BJ (cell line): ENCODE measurements at places on chromosomes 3 and 15. TPM values are rescaled to one million over a fixed set of nuclear protein-coding genes. Genes with fewer than 3 reads are reported as not detected.

DNA sequence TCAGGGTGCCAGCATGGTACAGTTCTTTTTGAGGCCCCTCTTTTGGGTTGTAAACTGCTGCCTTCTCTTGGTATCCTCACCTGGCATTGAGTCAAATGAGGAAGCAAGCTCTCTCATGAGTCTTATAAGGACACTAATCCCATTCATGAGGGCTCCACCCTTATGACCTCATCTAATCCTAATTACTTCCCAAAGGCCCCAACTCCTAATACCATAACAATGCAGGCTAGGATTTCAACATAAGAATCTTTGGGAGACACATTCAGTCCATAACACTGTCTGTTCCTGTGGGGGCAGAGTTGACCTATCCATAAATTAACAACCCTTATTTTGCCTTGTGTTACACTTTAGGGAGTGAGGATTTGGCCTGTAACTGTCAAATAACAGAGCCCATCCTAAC, 278.3 kb downstream of the LRTM1 start:
- DNase-seq, result no peak

DNA sequence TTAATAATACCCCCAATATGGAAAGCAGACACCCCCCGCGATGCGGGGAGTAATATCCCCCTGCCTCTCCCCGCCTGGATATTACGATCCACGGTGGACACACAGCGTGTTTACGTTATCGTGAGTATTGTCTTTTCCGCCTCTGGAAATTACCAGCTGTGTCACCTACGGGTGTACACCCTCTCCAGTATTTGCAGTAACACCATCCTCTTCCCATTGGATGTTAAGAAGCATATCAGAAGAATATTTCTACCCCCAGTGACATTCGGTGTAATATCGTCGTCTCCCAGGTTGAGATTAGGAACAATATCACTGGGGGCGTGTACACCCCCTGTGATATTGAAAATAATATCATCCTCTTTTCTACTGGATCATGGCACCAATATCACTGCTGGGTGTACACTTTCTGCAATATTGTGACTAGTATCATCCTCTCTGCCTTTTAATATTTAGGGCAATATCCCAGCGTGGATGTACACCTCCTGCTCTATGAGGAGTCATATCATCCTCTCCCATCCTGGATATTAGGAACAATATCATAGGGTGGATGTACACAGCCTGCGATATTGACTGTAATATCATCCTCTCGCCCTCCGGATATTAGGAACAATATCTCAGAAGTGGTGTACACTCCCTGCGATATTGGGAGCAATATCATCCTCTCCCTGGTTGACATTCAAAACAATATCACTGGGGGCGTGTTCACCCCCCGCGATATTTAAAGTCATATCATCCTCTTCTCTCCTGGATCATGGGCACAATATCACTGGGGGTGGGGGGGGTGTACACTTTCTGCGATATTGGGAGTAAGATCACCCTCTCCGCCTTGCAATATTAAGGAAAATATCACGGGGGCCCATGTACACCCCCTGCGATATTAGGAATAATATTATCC, 20.3 kb upstream of the BMF start:
- DNase-seq, result no peak

GRCh38 chr15:49844390-49844789, 223.5 kb downstream of the DTWD1 start:
- no peak for DNase-seq

GRCh38 chr3:173825730-173826129, 428.2 kb downstream of the NLGN1 start:
- no peak for DNase-seq

- no peak for DNase-seq
Observed at GRCh38 chr3:79012530-79012913, 755.3 kb downstream of the ROBO1 start.

DNA sequence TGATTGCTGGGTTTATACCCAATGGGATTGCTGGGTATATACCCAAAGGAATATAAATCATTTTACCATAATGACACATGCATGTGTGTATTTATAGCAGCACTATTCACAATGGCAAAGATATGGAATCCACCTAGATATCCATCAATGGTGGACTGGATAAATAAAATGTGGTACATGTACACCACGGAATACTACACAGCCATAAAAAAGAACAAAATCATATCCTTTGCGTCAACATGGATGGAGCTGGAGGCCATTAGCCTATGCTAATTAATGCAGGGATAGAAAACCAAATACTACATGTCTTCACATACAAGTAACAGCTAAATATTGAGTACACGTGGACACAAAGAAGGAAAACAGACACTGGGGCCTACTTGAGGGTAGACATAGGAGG, 22.6 kb downstream of the MNS1 start:
- DNase-seq, result no peak

GRCh38 chr15:35061825-35062737, 23.0 kb downstream of the NANOGP8 start:
- DNase-seq, result no peak

- no peak for DNase-seq
Observed at GRCh38 chr3:73432023-73432705, 192.6 kb downstream of the PDZRN3 start.

DNA sequence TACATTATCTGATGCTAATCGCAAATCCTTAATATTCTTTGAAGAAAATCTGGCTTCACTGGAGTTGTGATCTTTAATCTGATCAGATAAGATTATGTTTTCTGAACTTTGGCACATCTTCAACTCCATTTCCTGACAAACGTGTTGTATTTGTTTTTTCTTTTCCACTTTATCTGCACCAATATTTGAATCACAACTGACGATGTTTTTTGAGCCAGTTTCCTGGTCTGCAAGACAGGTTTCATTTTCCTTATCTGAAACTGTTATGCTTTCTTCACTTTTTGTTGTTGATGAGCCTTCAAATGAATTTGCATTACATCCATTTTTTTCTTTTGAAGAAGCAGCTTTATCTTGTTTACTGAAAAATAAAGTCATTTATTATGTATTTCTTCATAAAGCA, 101.5 kb downstream of the ZNF280D start:
- DNase-seq, result no peak

DNA sequence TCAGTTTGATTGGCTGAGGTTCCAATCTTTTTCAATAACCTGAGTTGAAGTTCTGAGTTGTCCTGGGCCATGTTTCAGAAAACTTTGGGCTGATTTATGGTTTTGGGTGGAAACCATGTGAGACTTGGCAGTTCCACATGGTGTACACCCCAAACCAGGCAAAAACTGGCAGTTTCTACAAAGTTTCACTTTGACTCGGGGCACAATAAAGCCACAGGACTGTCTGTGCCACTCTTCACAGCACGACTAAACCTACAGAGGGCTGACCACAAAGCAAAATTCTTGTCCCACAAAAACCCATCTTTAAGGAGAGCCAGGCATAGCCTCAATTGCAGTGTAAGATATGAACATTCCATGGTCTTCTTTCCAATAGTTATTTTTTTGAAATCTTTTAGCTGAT, 155.0 kb downstream of the DUT start:
- DNase-seq, result no peak

GRCh38 chr3:85189731-85190130, 230.9 kb downstream of the CADM2 start:
- no peak for DNase-seq

FRMD5 gene
- 0.83 and 0.96 TPM in 2 replicates for polyA plus RNA-seq

RBM6 gene
- 33.4 and 46.6 TPM in 2 replicates for polyA plus RNA-seq

ACTC1 gene
- 7.6 and 15.2 TPM in 2 replicates for polyA plus RNA-seq

PLSCR4 gene
- polyA plus RNA-seq, result 28.4 and 31.7 TPM in 2 replicates

AHSG gene
- polyA plus RNA-seq, result not detected in 2 replicates

CHCHD6 gene
- 13.4 and 23.7 TPM in 2 replicates for polyA plus RNA-seq

LSAMP gene
- polyA plus RNA-seq, result 1.5 and 2.7 TPM in 2 replicates
